ENCODE measurements at places on chromosomes 4 and X. TPM values are rescaled to one million over a fixed set of nuclear protein-coding genes. Genes with fewer than 3 reads are reported as not detected.

DNA sequence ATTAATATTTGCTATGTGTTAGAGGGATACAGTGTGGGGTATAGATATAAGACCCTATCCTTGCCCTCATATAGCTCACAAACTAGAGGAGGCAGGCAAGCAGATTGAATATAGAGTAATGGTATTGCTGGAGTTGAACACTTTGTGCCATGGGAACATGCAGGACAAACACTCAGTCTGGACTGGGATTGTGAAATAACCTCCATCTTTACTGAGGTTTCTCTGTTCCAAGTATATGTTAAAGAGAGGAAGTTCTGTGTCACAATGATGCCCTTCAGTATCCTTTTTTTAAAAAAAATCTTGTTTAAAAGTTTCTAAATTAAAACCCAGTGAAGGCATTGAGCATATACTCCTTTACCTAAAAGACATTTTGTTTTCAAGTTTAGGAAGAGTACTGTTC lies 8.7 kb downstream of the FABP2 start:
- DNase-seq, result no peak

DNA sequence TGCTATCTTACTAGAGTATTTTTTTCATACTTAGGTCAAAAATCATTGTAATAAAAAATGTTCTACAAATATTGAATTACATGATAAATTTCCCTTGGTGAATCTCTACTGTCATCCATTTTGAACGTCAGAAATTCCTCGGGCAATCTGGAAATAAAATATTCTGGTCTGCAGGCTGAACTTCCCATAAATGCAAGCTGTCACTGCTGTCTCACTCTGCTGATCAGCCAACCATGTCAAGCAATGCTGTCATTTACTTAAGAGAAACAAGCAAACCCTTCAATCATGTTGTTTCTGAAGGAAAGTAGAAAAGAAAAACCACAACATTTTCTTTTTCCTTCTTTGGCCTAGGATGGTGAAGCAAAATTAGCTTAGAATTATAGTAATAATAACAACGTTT lies 514.2 kb upstream of the GALNT7 start:
- DNase-seq, result no peak

The TLR6 gene
- total RNA-seq, result 4.3 TPM

GRCh38 chr4:153651587-153651986 lies 32.5 kb upstream of the TLR2 start:
- DNase-seq, result peak; percentile 24

Data from hematopoietic multipotent progenitor cell (in vitro differentiated cells).